NCI-H187 (cell line): ENCODE measurements at places on chromosomes 7 and 10.

- no peak for DNase-seq
Observed at GRCh38 chr10:103648251-103648635, 154.7 kb downstream of the NEURL1 start.

DNA sequence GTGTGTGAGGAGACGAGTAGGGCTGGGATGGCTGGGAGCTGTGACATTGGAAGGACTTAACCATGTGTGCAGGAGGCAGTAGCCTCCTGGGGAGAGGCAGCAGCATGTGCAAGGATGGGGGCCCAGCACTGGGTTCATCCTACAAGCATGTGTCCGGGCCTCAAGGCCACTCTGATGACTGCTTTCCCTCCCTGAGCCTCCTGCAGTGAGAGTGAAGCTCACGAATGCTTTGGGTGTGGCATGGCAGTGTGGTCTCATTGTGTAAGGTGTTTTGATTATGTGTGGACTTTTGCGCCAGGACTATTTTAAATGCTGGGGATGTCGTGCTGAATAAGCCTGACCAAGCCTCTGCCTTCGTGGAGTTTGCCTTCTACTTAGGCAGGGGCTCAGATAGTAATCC, 122.0 kb upstream of the INSYN2A start:
- DNase-seq = no peak

DNA sequence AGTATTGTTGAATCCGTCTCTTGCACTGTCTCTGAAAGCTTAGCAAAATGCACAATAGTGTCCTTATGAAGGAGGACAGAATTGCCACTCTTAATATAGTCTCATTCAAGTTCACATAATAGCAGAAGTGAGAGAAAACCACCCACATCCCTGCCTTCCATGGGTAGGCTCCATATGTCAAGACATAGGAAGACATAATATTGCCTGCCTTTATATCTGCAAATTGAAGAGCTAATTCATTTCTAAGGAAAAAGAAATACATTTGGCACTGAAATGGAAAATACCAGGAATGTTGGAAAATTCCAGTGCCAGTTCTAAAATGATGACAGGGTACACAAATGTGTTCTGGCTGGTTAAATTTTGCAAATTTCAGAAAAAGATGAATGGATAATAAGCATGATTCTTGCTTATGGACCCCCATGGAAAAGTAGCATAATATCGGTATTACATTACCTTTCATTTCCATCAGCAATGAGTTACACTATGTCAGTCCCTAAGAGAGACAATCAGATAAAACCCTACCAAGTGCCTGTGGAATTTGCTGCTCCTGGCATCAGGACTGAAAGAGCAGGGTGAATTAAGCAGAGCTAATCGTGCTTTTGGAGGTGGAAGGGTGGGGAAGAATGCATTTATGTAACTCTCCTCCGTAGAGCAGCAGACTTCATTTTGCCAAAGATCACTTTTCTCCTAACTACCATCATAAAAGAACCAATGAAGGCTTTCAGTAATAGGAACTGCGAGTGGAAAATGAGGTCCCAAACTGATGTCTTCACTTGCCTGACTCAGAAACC, 312.6 kb downstream of the FGFR2 start:
- no peak for DNase-seq

- no peak for DNase-seq
Observed at GRCh38 chr10:7209458-7209857, 201.4 kb downstream of the SFMBT2 start.

DNA sequence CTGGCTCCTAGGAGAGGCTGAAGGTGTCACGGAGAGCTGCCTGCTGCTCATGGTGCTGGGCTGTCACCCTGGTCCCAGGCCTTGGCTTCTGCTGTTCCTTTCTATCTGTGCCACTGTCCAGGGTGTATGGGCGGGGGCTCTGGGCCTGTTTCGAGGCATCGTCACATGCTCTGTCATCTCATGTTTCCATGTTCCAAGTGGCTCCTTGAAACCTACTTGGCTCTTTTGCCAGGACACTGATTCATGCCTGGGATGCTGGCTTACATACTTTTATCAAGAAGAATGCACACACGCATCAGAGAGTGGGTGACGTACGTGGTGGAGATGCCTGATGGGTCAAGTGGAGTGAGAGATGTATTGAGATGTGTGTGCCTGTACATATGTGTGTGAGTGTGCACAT, 50.9 kb downstream of the ADCY1 start:
- DNase-seq = no peak
